H1 (cell line): ENCODE measurements at places on chromosomes 7 and 10. TPM values are rescaled to one million over a fixed set of nuclear protein-coding genes. Genes with fewer than 3 reads are reported as not detected.

DNA sequence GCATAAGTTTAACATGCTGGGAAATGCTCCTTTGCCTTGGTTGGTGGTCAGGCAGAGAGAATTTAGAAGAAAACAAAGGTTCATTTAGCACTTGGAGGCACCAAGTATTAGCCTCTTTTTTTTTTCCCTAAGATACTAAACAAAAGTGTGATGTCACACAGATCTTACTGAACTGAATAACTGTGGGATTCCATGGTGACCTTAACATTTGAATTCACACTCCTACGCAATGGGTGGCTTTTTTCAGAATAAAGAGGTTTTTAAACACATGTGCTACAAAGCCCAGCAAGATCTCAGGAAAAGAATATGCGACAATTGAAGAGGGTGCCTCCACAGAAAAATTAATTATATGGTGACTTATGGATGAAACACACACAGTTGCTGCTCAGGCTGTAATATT, 133.4 kb upstream of the ABCB5 start:
- no peak for DNase-seq

- DNase-seq = no peak
Observed at GRCh38 chr7:47818796-47819606, 129.3 kb downstream of the PKD1L1 start.

- DNase-seq = no peak
Observed at GRCh38 chr7:86898171-86898570, 161.3 kb downstream of the ELAPOR2 start.

The LLCFC1 gene
- not detected in 2 replicates for total RNA-seq

The ADAM12 gene
- total RNA-seq = 0.07 and 0.19 TPM in 2 replicates

The SP8 gene
- 10.6 and 12.0 TPM in 2 replicates for total RNA-seq

The ITGB8 gene
- total RNA-seq = 3.6 TPM in 2 replicates

The LMOD2 gene
- total RNA-seq = 0.22 TPM in 1 of 2 replicates, not detected in the other
